ENCODE measurements at places on chromosomes 1 and 21. TPM values are rescaled to one million over a fixed set of nuclear protein-coding genes. Genes with fewer than 3 reads are reported as not detected.

- peaks cover 31% of the 10 kb centered on the region for H3K27me3 ChIP-seq
- no peak overlapping the region for H3K4me3 ChIP-seq
- no peak for DNase-seq
- no peak overlapping the region for H3K27ac ChIP-seq
- no peaks in the 10 kb centered on the region for H3K4me1 ChIP-seq
- H3K36me3 ChIP-seq = no peaks in the 10 kb centered on the region
These were observed 6.8 kb downstream of the TP73 start for GRCh38 chr1:3659093-3659492.

DNA sequence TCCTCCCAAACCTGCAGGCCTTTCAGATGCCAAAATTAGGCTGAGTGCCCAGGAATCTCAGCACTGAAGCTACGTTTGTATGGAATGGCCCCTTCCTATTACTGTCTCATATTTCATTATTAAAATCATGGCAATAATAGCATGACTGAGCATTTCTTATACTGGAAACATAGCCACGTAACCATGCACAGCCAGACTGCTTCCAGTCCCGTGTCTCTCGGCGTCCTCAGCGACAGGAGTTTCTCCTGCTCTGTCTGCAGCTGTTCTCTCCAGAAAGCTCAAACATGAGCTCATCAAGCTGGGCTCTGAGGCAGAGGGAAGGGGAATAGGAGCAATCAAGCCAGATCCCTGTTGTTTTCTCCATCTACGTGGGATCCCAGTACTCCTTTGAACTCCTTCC is 104.0 kb downstream of the CDC7 start:
- H3K27ac ChIP-seq = no peak overlapping the region
- no peaks in the 10 kb centered on the region for H3K4me1 ChIP-seq
- no peak overlapping the region for H3K4me3 ChIP-seq

DNA sequence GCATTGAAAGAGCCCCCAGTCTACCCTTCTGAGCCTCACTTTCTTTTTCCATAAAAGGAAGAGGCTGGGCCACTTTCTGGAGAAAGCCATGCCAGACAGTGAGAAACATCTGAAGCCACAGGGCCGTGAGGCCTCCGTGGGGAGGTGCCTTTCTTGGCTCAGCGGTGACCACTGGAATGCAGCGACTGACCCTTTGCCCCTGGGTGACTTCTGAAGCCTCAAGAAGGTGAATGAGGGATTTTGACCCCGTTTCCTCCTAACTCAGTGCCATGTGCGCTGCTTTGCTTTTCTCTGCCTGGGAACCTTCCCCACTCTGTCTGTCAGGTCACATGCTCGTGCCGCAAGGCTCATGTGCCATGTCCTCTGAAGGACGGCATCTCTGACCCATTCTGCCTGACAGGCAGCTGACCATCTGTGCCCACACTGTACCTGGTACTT is 44.7 kb upstream of the A3GALT2 start:
- H3K27me3 ChIP-seq = no peaks in the 10 kb centered on the region
- peaks cover 39% of the 10 kb centered on the region for H3K4me1 ChIP-seq
- no peaks in the 10 kb centered on the region for H3K36me3 ChIP-seq

- no peak overlapping the region for H3K27ac ChIP-seq
- DNase-seq = no peak
- no peaks in the 10 kb centered on the region for H3K27me3 ChIP-seq
- H3K4me3 ChIP-seq = no peak overlapping the region
- no peaks in the 10 kb centered on the region for H3K36me3 ChIP-seq
- H3K4me1 ChIP-seq = no peaks in the 10 kb centered on the region
These were observed 41.4 kb downstream of the ANP32E start for GRCh38 chr1:150194381-150195031.

- no peaks in the 10 kb centered on the region for H3K27me3 ChIP-seq
- H3K4me3 ChIP-seq = no peak overlapping the region
- H3K4me1 ChIP-seq = no peaks in the 10 kb centered on the region
- peaks cover 24% of the 10 kb centered on the region for H3K36me3 ChIP-seq
- no peak for DNase-seq
These were observed 15.8 kb downstream of the GADD45A start for GRCh38 chr1:67700692-67701410.

DNA sequence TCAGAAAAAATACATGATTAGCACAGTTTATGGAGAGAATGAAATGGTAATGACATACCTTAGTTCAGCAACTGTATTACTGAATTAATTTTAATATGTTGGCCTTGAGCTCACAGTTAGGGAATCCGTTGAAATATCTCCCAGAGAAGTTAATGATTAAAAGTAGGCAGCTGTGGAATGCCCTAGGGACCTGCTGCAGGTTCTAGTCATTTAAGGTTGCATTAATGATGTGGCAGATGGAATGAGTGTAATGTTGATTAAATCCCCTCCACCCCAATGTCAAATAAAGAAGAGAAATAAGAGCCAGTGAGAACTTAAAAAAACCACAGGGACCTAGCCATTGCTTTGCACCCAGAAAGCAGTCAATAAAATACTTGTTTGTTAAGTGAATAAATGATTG is 40.3 kb upstream of the TRIM45 start:
- H3K4me3 ChIP-seq = no peak overlapping the region
- no peak for DNase-seq
- no peaks in the 10 kb centered on the region for H3K36me3 ChIP-seq
- H3K4me1 ChIP-seq = no peaks in the 10 kb centered on the region
- no peaks in the 10 kb centered on the region for H3K27me3 ChIP-seq

The ASCL5 gene
- not detected for total RNA-seq

The DCST1 gene
- not detected for total RNA-seq
